ENCODE measurements at places on chromosomes 11 and 22.

- DNase-seq: peak; percentile 66
These were observed 519 bp downstream of the ARRB1 start for GRCh38 chr11:75350743-75351540.

DNA sequence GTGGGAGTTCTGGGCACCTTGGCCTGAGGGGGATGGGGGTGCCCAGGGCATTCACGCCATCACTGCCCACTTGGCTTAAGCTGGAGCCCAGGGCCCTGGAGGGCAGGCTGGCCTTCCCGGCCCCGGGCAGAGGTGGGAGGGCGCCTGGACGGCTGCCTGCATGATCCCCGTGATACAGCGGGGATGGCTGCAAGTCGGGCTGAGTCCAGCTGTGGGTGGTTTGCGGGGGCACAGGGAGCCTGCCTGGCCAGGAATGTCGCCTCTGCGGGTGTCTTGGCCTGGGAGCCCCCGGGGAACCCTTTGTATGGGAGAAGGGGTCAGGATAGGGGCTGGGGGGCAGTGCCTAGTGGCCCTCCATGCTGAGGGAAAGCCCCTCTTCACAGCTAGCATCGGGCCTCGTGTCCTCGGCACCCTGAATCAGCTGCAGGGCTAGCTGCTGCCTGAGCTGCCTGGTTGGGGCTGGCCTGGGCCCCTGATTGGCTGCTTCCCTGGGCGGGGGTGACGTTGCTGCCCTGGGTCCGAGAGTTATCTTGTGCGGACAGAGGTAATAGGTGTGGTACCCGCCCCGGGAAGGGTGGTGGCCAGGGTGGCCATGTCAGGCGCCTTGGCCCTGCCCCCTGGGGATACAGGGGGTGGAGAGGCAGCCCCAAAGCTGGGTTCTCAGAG lies 8.3 kb downstream of the BRSK2 start:
- no peak for DNase-seq

- DNase-seq: no peak
These were observed 119.1 kb downstream of the MN1 start for GRCh38 chr22:27682437-27682836.

GRCh38 chr22:48423481-48423911 lies 1404.2 kb downstream of the BRD1 start:
- no peak for DNase-seq

GRCh38 chr11:93967258-93967657 lies 53.9 kb upstream of the HEPHL1 start:
- DNase-seq: no peak

- DNase-seq: no peak
These were observed 437.8 kb upstream of the B3GAT1 start for GRCh38 chr11:134849833-134850232.

- no peak for DNase-seq
These were observed 4.5 kb downstream of the SLC22A6 start for GRCh38 chr11:62980133-62980760.

DNA sequence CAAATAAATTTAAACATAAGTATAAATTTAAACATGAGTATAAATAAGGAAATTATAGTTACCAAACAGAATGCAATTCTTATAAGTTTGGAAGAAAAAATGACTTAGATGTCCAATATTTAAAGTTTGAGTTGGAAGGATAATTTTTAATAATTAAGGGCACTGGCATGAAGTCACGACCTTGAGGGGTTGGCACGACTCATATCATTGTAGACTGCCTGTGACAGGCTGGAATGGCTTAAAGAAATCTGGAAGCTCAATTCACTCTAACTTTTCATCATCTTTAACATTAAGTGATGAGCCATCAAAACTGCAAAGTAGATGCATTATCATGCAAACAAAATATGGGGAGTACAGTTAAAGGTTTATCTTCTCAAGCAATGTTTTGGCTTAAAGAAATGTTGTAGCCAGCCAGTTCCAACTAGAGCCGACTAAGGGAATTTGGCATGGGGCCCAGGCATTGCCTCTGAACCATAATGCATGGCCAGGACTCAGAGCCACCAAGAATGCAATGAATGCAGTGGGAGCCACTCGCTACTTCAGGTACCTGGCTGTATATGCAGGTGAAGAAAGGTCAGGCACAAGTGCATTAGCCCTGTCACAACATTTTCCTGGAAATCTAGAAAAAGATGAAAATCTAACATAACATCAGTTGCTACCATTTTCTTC lies 33.4 kb downstream of the PGR start:
- no peak for DNase-seq

GRCh38 chr11:118672846-118673245 lies 6.6 kb downstream of the TREH start:
- DNase-seq: no peak

DNA sequence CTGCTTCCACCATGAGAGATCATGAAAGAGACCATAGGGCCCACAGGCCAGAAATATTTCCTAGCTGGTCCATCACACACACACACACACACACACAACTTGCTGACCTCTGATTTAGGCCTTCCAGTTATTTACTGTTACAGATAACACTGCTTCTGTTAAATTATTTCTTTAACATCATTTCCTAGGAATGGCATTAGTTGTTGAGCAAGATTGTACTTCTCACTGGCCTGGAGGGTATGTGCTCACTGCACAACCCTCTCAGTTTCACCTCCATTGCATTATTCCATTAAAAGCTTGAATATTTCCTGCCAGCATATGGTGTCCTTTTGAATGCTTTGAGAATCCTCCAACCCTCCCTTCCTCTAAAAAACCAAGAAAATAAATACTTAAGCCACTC lies 104.4 kb downstream of the MICAL2 start:
- no peak for DNase-seq

GRCh38 chr22:37657590-37658132 lies 862 bp upstream of the PDXP start:
- DNase-seq: peak; percentile 25

DNA sequence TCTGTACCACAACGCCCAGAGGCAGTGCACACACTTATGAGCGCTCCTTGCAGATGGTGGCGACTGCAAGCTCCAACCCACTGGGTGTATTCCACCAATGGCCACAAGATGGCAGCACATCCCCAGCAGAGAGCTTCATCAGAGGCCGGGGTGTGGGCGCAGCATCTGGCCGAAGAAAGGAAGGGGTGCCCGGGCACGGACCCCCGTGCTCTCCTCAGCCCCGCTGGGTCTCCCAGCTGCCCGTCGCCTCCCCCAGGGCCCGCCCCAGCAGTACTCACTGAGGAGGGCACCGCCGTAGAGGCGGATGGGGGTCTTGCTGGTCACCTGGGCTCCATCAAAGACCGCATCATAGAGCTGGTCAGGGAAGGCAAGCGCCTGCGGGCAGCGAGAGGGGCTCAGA lies 14.2 kb downstream of the TP53I11 start:
- peak; percentile 78 for DNase-seq

DNA sequence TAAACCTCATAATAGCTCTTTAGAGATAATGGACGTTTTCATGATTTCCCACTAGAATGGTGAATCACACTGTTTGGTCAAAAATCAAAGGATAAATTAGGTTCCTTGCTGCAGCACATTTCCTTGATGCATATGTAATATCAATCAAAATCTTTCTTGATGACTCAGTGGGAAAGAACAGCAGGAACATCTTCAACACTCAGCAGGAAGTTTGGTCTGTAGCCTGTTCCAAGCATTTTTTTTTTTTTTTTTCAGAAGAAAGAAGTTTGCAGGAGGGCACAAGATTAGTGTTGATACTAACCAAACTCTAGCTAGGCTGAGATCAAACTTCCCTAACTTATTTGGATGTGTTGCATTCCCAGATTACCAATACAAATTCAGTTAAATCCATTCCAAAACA lies 1529.8 kb downstream of the FAM181B start:
- DNase-seq: no peak

DNA sequence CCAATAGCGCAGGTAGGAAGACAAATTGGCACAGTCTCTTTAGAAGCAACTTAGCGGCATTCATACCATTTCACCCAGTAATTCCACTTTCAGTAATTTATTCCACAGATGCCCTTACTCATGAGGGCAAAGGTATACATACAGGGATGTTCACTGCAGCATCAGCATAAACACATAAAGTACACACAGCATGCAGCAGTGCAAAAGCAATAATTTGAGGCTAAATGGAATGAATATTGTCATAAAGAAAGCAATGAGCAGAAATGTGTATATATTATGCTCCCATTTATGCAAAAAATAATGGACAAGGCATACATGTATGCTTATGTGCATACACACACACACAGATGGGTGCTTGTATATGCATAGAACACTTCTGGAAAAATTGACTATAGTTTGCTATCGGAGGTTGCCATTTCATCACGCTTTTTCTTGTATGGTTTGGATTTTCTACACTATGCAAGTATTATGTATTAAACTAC lies 50.2 kb downstream of the TECTA start:
- DNase-seq: no peak

DNA sequence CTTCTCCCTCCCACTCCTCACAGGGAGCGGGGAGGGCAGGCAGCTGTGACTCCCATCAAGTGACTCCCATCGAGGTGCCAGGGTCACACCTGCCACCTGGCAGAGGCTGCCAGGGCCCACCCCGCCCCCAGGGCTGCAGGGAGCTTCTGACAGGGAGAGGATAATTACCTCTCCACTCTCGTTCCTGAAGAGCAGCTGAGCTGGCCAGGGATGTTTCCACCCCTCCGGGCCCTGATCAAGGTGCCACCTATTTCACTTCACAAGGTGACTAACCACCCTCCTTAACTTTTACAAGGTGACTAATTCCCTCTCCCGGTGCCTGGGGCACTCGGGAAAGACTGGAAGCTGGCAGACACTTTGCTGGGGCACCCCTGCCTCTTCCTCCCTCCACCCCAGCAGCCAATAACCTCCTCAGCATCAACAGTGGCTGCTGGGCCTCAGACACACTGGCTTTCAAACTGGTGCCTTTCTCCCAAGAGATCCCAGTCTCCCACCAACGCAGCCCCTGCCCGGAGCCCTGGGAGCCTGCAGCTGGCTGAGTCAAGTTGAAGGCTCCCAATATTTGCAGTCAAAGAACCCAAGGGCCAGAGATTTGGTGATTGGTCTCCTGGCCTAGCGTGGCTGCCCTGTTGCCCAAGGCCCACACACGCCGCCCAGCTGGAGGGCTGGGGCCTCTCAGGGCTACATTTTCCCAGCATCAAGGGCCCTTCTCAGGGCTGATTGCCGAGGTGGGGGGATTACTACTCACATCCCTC lies 22.0 kb upstream of the MYRF start:
- no peak for DNase-seq

DNA sequence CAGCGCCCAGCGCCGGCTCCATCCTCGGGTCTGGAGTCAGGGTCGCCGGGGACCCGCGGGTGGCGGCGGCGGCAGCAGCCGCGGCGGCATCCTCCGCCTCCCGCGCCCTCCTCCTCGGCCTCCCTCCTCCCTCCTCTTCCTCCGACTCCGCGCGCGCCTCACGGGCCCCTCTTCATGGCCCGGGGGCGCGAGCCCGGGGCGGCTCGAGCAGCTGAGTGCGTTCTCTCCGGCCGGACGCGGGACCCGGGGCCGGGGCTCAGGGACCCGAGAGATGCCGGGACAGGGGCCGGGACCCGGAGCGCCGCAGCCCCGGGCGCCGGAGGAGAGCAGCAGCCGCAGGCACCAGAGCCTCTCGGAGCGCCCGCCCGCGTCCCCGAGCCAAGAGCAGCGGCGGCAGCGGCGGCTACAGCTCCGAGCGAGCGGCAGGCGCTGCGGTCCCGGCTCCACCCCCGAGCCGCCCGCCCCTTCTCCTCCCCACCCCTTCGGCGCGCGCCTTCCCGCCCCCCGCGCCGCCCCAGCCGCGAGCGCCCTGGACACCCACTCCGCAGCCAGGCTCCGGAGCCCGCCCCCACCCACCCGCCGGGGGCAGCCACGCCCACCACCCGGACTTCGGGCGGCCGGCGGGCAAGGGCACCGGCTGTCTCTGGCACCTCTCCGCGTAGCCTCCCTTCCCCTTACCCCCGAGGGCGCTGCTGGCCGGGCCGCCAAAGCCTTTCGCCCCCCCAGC lies at the start of gene CHST1:
CHST1 (minus strand) TSS at position 417 of the 727 bp plus-strand sequence. CDS start 14,699 bp downstream, outside the sequence.
- no peak for DNase-seq

- no peak for DNase-seq
These were observed 267.2 kb downstream of the NTM start for GRCh38 chr11:131637469-131638175.

GRCh38 chr22:29320546-29320945 lies 5.0 kb upstream of the RASL10A start:
- DNase-seq: no peak

- no peak for DNase-seq
These were observed 10.6 kb downstream of the BCO2 start for GRCh38 chr11:112185883-112186282.

- no peak for DNase-seq
These were observed 78.2 kb downstream of the FAT3 start for GRCh38 chr11:92302770-92303169.

DNA sequence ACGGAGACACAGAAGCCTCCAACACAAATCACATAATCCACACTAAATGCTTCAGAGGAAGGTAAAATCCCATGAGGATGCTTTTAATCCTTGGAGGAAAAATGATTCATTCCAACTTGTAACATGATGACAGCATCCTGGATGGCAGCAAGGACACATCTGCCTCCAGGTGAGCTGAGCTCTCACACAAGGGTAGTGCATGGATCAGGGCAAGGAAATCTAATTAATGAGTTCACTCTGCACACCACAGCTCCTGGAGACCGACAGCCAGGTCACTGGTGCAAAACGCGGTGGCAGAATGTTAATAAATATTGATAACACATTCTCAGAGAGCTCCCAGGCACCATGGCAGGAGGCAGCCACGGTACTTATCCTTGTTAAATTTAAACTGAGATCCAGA lies 40.3 kb upstream of the CYP2D6 start:
- DNase-seq: no peak

DNA sequence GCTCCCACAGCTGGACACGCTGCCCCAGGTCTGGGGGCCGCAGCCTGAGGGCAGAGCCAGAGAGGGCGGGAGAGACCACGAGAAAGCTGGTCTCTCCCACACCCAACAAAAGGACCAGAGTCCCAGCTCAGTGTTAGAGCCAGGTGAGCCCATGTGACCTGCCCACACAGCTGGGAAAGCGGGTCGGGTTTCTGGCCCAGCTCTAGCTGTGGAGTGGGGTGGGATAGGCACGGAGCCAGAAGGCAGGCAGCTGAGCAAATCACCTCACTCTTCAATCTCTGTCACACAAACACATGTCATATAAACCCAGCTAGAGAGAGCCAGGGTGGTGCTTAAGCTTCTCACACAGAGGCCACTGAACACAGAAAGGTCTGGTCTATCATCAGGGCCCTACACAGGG lies 7.8 kb upstream of the EIF3D start:
- no peak for DNase-seq
